ENCODE measurements at places on chromosomes 3 and 15.

DNA sequence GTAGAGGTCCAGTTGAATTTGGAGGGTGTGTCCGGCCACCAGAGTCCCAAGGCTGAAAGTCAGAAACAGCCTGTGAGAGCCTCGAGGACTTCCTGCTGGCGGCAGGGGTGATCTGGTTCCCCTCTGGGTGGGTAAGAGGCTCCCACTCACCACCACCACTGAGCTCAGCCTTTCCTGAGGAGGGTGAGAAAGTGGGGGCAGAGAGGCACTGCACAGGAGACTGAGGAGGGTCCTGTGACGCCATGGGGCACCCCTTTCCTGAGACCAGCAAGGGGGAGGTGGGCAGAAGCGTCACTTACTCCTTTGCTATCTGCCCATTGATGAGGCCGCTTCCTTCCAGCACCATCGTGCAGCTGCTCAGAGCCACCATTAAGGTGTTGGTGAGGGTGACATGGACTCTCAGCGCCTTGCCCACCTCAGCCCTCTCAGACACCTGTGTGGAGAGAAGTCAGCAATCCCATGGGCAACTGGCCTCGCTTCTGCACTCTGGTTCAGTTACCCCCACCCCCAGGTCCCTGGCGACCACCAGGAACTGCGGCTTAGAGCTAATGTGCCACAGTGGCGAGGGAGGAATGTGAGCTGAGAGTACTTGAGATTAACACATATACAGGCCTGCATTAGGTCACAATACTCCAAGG lies 10.0 kb upstream of the TGM5 start:
- DNase-seq: no peak

DNA sequence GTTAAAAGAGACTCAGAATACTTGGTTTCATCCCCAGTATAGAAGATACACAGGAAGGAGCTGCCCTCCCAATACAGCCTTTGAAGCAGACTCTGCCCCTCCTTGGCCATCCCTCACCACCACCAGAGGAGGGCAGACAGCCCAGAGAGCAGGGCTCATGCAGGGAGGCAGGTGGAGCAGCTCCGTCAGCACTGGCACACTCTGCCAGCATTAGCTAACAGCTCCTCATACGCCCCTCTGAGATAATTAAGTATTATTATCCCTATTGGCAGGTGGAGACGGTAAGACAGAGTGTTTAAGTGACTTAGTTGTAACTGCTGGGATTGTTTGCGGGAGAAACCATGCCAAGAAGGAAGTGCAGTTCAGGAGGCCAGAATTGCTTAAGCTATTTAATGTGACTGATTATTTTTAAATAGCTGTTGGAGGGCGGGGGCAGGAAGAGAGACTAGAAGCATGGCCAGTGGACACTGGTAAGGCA lies 434.0 kb downstream of the EPHB1 start:
- DNase-seq: no peak

DNA sequence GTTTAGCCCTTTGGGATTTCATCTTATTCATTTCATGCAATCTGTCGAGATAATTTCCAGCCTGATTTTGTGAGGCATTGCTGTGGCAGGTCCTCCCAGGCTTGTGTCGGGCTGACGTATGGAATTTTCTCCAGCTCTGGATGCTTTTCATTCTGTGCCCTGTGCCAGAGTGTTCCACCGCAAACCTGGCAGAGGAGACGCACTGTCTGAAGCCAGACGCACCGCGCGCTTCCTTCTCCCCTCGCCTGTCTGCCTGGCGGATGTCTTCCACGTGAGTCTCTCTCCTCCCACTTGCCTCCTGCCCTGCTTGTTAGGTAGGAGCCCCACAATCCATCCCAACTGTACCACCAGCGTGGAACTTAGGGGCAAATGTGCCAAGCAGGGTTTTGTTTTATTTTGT lies 20.1 kb upstream of the GLCE start:
- DNase-seq: no peak

GRCh38 chr15:61794881-61795280 lies 265.4 kb downstream of the VPS13C start:
- no peak for DNase-seq

- DNase-seq: no peak
Measured at GRCh38 chr15:99131441-99132023, 26.7 kb downstream of the SYNM start.

GRCh38 chr15:76932135-76932966 lies 802 bp downstream of the RCN2 start:
- DNase-seq: no peak

DNA sequence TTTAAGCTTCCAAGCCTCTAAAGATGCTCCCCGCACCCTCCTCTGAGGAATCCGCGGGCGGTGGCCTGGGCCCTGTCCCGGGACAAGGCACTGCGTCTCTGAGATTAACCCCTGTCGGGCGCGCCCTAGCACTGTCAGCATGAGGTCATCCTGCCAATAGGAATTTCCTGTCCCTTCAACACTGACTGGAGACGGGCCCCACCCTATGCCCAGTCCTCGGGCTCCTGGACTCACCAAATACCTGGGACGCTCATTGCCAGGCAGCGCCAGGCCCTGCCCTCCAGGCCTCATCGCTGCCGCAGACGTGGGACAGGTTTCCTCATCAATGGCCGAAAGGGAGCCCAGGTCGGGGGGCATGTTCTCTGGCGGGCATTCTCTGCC lies 67.6 kb upstream of the SH3GL3 start:
- no peak for DNase-seq

Data from keratinocyte (primary cell).